NCI-H1048 (cell line): ENCODE measurements at places on chromosomes 11 and 22.

GRCh38 chr11:134139873-134140331 lies 71.0 kb downstream of the JAM3 start:
- DNase-seq = no peak

- DNase-seq = no peak
These were observed 483.0 kb downstream of the BRD1 start for GRCh38 chr22:49344656-49345055.

DNA sequence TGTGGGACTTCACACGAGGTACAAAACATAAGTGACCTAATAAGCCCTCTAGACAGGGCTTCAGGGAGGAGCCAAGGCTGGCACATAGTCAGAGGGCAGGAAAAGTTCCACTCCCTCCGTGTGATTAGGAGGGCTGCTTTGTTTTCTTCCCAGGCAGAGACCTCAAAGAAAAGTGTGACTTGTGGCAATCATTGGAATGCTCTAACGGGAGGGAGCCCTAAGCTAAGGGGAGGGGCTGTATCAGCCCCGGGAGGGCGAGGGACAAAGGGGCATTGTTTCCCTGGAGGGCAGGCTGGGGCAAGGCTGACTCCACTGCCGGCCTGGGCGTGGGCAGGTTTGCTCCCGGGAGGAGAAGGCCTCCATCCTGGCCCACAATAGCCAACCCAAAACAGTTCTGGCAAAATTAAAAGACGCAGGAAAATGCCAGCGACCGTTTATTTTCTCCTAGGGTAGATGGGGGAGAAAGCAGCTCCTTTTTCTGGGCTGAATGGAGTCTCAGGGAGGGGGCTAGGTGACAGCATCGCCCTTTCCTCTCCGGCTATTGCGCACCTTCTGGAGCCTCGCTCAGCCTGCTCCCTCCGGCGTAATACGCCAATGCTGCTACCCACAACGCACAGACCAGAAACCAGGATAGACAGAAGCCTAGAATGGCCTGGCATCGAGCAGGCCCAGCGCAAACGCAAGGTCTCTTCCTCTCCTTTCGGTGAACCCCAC lies 60.2 kb downstream of the ENDOD1 start:
- DNase-seq = no peak

- DNase-seq = no peak
These were observed 53.1 kb downstream of the SHANK2 start for GRCh38 chr11:71199226-71199820.

DNA sequence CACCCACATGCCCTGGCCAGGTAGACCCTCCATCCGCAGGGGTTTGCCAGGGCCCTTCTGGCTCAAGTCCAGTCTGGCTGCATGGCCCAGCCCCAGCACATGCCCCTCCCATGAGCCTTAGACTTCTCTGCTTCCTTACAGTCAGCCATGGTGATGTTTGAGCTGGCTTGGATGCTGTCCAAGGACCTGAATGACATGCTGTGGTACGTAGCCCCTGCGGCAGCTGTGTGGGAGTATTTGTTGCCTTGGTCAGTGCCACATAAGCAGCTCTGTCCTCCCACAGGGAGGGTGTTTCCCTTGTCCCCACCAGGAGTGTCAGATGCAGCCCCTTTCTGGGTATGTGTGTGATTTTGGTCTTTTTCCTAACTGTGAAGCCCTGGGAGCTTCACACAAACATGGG lies 17.5 kb downstream of the CDC45 start:
- DNase-seq = no peak

- no peak for DNase-seq
These were observed 305.3 kb downstream of the ETS1 start for GRCh38 chr11:128282053-128282452.

DNA sequence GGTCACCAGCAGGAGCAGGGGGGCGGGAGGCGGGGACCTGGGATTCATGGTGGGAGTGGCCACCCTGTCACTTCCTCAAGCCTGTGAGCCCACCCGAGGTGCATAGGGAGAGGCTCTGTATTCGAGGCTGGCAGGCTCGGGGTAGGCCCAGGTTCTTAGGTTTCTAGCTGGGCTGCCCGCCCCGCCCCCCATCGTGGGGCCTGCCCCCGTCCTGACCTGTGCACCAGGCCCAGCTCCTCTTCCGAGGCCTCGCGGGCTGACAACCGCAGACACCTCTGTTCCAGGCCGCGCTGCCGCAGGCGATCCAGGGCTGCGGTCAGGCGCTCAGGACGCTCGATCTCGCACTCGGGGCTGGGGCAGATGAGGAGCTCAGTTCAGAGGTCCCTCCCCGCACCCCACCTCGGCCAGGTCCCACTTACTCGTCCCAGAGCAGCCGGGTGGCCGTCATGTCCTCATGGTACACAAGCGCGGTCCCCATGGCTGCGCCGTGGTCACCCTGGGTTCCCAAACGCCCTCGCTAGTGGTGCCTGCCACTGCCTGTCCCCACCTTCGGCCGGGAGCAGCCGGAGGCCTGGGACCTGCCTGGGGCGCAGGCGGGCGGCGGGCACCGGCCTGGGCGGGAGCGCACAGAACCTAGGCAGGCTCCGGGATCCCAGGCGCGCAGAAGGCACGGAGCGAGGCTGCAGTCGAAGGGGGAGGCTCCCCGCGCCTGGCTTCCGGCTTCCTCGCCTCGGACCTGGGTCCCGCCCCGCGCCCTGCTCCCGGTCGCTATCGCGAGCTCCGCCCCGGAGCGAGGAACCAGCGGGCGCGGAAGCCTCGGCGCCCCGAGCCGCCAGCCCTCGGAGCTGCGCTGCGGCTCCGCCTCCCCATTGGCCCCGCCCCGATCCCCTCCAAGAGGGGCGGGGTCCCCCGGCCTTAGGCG lies at the start of gene HDAC10:
HDAC10 (minus strand) TSS at position 711 of the 922 bp plus-strand sequence; CDS start at position 478, 233 bp downstream.
- DNase-seq = peak; percentile 73

DNA sequence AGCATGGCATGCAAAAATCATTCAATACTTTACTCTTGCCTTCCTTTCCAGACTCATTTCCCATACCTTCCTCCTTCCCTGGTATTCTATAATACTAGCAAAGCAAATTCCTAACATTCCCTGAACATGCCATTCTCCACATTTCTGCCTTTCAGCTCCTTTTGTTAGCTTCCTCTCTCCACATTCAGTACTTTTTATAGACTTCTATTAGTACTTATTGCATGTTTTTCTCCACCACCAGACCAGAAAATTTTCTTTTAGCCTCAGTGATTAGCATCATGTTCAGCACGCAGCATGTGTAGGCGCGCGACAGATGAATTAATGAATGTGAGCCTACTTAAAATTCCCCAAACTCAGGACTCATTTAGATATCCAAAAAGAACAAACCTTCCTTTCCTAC lies 935.3 kb downstream of the DLG2 start:
- no peak for DNase-seq

DNA sequence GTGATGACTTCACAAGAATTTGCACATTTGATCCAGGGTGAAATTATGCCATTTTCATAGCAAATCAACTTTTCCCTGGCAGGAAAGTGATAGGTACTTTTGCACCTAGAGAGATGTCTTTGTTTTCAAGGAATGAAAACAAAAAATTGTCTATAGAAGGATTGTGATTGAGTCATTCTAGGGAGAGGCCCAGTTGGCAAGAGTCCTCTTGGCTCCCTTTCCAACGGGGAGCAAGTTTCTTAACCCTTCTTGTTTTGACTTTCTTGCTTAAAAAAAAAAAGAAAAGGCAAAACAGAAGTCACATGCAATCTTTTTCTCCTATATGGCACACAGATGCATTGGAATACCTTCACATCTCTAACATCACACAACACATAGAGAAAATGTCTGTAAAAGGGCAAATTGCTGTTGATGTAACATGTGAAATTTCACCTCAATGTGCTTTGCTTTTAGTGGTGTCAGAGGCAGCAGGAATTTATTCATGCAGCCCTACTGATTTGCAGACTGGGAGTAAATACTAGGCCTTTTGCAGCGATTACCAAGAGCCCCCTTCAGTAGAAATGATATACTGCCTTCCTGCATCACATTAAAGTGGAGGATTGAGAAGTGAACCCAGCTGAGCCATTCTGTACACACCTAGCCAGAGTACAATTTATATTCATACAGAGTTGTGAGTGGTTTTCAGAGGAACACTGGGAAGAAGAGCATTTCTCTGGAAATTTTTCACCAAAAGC lies 290.7 kb upstream of the MPPED2 start:
- no peak for DNase-seq
